ENCODE measurements at places on chromosomes 12 and 14.

GRCh38 chr12:25950329-25951115 lies 8.0 kb upstream of the RASSF8 start:
- no peak for DNase-seq

DNA sequence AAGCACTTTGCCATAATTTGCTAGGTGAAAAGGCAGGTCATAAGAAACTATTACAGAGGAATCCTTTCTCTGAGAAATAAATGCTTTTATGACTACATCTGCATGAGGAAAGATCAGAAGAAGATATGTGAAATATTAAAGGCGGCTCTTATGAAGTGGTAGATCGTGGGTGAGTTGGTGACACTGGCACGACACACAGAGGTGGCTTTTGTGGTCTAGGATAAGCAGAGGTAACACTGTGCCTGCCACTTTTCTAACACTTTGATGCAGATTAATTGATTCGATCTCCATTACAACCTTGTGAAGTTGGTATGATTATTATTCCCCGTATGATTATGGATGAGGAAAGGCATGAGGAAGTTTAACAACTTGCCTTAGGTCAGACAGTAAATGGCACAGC lies 60.0 kb upstream of the ELK3 start:
- no peak for DNase-seq

GRCh38 chr12:23197266-23197665 lies 572.3 kb downstream of the ETNK1 start:
- no peak for DNase-seq

DNA sequence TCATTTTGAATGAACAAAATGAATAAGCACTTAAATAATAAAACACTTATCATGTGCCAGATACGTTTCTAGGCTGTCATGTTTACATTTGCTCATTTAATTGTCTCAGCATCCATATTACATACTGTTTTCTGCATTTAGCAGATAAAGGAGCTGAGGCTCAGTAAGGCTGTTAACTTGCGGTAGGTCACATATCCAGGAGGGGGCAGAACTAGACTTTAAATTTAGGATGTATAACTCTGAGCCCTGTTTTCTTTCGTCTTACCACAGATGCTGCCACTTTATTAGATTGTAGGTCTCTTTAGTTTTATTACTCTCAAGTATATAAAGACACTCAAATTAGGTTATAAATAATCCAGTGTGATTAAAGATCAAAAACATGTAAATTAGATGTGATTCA lies 17.7 kb downstream of the IRAK4 start:
- DNase-seq, result no peak

DNA sequence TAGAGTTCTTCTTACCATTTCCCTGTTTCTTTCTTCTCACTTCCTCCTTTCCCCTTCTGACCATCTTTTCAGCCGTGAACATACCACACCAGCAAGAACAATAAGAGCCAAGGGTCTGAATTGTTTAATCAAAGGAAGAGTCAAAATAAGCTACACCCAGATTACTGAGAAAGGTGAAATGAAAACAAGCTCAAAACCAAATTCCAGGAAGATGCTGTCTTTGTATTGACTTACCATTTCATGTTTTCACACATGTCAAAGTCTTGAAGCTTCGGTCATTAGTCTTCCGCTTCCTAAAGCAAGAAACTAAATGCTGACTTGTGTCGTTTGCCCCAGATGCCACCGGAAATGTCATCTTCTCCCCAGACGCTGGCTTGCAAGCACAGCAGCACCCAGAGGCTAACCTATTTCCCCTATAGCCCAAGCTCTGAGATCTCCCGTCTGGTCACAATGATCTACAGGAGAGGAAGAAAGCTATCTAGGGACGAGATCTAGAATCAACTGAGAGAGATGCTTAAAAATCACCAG lies 136.5 kb upstream of the AMIGO2 start:
- peak; percentile 36 for DNase-seq

DNA sequence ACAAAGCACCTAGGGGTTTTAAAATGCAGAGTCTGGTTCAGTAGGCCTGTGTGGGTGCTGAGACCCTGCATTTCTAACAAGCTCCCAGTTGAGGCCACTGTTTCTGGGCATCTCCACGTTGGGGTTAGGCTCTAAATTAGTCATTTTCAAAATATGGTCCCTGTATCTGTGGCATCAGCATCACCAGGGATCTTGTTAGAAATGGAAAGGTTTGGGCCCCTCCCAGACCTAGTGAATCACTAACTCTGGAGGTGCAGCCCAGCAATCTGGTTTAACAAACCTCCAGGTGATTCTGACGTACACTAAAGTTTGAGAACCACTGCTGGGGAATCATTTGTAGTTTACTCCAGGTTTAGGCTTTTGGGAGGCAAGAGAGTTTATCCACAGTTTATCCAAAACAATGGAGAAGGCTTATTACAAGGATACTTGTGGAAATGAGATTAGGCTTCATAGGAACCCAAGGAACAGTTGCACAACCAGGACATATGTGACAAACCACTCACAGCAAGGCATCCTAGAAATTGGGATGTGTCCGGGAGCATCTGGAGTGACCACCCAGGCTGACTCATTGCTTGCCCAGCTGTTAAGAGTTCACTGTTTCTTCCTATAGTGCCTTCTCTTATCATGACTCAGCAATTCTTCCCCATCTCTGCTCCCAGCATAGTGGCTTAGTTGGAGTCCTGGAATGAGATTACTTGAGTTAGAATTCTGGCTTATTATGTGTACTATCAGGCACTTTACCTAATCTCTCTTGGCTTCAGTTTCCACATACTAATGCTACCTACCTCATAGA lies 71.6 kb upstream of the STXBP6 start:
- DNase-seq, result no peak

DNA sequence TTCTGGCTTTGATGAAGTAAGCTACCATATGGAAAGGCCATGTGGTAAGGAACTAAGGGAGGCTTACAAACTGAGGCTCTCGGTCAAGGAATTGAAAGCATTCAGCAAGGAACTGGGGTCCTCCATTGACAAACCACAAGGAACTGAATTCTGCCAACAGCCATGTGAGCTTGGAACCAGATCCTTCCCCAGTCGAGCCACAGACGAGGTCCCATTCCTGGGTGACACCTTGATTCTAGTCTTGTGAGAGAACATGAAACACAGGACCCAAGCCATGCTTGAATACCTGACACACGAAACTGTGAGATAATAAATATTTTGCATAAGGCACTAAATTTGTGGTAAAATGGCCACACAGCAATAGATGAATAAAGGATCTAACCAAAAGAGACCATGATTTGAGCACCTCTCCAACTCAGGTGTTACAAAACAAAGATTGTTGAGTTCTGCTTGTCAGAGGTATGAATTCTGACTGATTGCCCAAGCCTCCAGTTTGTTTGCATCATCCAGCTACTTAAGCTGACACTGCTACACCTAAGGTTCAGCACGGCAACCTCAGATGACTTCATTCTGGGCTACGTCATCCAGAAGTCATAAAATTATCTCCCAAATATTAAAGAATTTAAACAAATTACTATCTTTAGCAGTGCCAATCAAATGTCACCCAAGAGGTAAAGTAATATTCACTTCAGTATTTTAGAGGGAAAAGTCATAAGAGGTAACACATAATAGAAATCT lies 59.4 kb downstream of the GARIN6 start:
- DNase-seq, result no peak

GRCh38 chr12:18723752-18724151 lies 14.1 kb downstream of the PLCZ1 start:
- no peak for DNase-seq

DNA sequence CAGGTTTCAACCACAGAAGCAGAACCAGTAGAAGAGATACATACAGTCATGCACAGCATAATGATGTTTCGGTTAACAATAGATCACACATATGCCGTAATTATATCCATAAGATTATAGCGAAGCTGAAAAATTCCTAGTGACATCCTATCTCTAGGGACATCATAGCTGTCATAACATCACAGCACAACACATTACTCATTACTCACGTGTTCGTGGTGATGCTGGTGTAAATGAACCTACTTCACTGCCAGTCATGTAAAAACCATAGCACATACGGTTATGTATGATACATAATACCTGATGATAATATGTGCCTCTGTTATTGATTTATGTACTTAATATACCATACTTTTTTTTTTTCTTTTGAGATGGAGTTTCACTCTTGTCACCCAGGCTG lies 44.7 kb downstream of the KLRG1 start:
- DNase-seq, result no peak

- peak; percentile 67 for DNase-seq
Observed at GRCh38 chr12:131454418-131455217, 256.3 kb upstream of the SFSWAP start.

- no peak for DNase-seq
Observed at GRCh38 chr14:105865266-105865903, 339.0 kb downstream of the TMEM121 start.

- no peak for DNase-seq
Observed at GRCh38 chr14:52711666-52712065, 4.7 kb downstream of the PSMC6 start.

GRCh38 chr12:54300732-54301427 lies at the start of gene NFE2:
NFE2 (minus strand) TSS chr12:54301015; CDS start chr12:54295248, 5,767 bp downstream.
- DNase-seq, result no peak

DNA sequence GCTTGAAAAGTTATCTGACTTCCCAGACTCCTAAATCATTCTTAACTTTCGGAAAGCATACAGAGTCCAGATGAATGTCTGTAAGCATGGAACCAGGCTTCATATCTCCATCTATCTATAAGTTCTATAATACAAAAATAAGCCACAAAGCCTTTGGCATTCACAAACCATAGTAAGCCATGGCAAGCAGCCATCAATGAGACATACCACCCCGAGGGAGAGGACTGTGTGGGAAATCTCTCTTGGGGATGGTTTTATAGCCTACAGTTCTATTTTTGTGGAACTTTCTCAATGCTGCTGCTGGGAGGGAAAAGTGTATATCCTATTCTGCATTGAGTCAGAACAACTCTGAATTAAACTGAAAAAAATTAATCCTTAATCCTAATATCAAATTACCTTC lies 20.4 kb downstream of the EGLN3 start:
- DNase-seq, result no peak

DNA sequence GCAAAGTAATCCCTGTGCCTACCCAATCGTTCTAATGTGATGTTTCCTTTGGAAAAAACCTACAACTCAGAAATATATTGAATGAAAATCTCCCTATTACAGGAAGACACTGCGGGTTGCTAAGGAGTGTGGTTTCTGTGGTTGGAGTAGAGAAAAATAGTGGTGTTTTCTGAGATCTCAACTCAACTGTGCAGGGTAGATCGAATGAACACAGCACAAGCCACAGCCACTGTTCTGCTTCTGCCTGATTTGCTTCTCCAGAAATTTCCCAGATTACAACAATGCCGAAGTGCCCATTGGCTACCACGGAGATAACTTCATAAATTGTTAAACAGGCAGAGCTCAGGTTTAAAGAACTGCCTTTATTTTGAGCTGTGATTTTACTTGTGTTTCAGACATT lies 480.4 kb downstream of the DIO2 start:
- no peak for DNase-seq

- no peak for DNase-seq
Observed at GRCh38 chr12:70960484-70960883, 39.9 kb upstream of the PTPRR start.

DNA sequence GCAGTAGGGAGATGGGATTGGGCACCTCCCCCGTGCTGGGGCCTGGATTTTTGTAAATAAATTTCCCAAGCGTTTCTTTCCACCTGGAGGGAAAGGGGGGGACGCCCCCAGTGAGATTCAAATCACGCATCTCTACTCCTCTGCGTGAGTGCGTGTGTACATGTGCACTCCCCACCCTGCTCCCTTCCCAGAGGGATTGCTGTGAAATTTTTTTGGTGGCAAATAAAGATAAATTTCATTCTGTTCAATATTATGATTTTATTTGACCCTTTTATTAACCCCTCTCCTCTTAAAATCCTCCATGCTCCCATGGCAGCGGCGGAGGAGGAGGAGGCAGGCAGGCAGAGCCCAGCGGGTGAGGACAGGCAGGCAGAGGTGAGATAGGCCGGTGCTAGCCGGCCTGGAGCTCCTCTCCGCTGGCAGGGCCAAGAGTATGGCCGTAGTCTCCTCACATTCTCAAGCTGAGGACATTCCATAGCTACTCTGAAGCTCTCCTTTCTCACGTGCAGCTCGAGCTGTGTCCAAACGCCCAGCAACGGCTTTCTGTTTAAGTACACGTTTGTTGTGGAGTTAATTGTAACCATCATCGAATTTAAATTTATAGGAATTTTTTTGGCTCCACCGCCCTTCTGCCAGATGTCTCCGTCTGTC lies 1.5 kb upstream of the HOTAIR start:
- no peak for DNase-seq

DNA sequence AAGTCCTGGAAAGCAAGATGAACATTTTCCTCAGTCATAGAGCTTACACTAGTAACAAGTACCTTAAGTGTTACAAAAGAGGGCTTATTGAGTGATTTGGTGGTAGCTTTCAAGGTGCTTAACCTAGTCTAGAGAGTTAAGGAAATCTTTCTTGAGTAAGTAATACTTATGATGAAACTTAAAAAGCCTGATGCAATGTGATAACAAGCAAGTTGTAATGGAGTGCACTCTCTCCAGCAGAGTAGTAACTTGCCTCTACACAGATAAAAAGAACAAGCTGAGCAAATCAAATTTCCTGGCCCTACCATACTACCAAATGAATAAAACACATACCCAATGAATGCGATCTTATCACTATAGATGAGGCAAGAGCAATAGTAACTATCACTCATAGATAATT lies 639.9 kb upstream of the FBXO33 start:
- DNase-seq, result no peak

GRCh38 chr12:124024776-124025175 lies 51.8 kb downstream of the ZNF664 start:
- DNase-seq, result no peak

- no peak for DNase-seq
Observed at GRCh38 chr14:91349481-91350074, 68.0 kb downstream of the CCDC88C start.

DNA sequence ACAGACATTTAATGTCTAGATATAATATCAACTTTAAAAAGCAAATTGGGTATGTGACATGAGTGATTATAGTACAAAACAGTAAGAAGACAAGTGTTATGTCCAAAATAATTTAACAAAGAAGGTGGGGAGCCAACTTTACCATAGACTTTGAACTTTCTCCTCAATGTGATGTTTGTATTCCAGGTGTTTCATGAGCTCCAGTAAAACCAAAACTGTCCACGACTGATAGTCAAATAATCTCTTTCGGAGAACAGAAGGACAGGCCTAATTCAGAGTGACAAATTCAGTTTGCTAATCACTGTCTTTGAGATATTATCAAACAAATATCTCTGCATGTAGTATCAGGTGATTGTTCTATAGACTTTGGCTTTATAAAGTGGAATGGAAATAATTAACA lies 1112.6 kb downstream of the SLC6A15 start:
- no peak for DNase-seq

DNA sequence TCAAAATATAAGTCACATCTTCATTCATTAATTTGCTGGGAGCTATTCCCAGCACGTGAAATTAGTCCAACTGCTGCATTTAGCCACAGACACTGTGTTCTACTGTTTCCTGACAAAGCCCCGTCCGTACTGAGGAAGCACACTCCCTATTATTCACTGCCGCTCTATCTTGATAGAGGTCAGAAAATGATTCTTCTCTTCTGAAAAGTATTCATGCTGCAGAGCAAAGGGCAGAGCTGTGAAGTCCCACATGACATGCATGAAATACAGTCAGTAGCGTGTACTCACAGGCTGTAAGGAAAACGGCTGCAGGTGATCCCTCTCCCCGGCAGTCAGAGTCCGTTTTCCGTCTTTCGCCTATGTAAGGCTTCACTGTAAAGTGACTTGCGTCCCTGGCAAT lies 302.5 kb upstream of the FKBP4 start:
- no peak for DNase-seq

Data from GM19239 (cell line).